Stimulated activated CD4-positive, alpha-beta T cell treated with anti-CD3 and anti-CD28 coated beads, Interleukin-4, amount 100 ng/mL, for 4 hours (primary cell): ENCODE measurements at places on chromosomes 6 and 20.
A peak's percentile ranks its signal among the peaks of the same experiment; 100 is the strongest.

DNA sequence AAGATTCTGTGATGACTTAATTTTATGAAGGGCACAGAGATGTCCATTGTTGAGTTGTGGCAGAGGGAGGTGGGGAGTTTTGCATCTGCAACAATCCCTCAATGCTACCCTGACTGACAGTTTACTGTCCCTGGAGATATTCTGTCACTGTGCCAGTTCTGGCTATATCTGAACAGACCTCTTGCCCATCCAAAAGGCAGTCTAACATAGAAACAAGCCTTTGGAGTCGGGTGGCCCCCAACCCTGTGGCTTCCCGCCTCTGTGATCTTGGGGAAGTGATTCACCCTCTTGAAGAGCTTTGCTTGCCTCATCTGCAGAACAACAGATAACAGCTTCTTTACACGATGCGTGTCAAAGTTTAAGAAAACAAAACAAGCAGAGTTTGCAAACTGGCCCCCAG lies 3.8 kb upstream of the E2F1 start:
- no peak for DNase-seq

DNA sequence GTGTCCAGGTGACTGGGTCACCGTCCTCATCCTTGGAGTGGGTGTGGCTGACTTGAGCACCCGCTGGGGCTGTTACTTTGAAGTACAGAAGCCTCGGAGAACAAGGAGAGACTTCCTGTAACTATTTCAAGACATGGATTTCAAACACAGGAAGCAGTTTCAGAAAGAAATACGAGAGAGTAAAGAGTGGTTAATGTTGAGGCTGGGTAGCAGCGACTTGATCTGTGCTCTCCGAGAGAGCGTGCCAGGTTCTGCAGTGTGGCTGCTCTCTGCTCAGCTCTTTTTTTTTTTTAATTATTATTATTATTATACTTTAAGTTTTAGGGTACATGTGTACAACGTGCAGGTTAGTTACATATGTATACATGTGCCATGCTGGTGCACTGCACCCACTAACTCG lies 17.5 kb upstream of the EFCAB8 start:
- DNase-seq, result no peak

GRCh38 chr6:139768196-139768595 lies 393.7 kb upstream of the CITED2 start:
- DNase-seq, result no peak

GRCh38 chr6:88813045-88813444 lies 150.4 kb downstream of the RNGTT start:
- DNase-seq, result no peak

GRCh38 chr6:150588888-150589499 lies 10.7 kb upstream of the PLEKHG1 start:
- DNase-seq, result no peak

- DNase-seq, result no peak
Observed at GRCh38 chr20:60283281-60283680, 325.1 kb downstream of the CDH26 start.

GRCh38 chr20:63062188-63063140 lies 55.7 kb upstream of the BHLHE23 start:
- no peak for DNase-seq

DNA sequence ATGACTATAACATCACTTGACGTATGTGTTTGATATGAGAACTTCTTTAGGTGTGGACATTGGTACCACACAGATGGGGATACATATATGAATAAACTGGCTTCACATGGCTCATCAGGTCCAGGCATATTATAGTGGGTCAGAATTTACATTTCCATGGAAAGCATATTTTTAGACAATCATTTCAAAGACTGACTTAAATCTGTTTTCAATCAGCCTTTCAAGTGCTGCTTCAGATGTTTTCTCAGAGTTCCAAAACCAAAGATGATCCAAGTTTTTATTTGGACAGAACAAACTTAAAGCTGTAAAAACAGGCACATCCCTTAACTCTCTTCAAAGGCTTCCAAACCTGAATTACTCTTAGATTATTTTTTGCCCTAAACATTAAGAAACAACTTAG lies 88.1 kb downstream of the PRSS35 start:
- DNase-seq, result no peak

- DNase-seq, result peak; percentile 24
Observed at GRCh38 chr20:18276821-18277220, 11.5 kb upstream of the ZNF133 start.

GRCh38 chr6:75368151-75368779 lies 83.7 kb upstream of the TMEM30A start:
- no peak for DNase-seq

GRCh38 chr6:54602591-54602990 lies 244.0 kb upstream of the FAM83B start:
- no peak for DNase-seq

- no peak for DNase-seq
Observed at GRCh38 chr6:86118271-86118670, 475.6 kb upstream of the SYNCRIP start.

GRCh38 chr20:9319687-9320384 lies 194.6 kb upstream of the LAMP5 start:
- no peak for DNase-seq

DNA sequence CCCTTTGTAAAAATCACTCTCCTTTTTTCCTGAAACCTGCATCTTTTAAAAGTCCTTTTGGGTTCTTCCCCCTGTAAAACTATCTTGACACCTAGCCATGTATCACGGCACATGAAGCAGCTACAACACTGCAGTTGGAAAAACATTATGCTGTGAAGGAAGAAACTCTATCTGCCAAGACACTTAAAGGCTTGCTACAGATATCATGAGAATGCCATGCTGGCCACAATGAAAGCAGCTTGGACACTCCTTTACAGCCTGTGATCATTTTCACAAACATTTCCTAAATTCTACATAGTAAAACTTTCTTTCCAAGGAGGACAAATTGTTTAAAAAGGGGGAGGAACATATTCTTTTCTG lies 31.8 kb downstream of the CNKSR3 start:
- DNase-seq, result no peak

- DNase-seq, result peak; percentile 69
Observed at GRCh38 chr6:30325873-30326525, 728 bp upstream of the TRIM39 start.

- DNase-seq, result no peak
Observed at GRCh38 chr6:93394471-93394870, 24.9 kb downstream of the EPHA7 start.

DNA sequence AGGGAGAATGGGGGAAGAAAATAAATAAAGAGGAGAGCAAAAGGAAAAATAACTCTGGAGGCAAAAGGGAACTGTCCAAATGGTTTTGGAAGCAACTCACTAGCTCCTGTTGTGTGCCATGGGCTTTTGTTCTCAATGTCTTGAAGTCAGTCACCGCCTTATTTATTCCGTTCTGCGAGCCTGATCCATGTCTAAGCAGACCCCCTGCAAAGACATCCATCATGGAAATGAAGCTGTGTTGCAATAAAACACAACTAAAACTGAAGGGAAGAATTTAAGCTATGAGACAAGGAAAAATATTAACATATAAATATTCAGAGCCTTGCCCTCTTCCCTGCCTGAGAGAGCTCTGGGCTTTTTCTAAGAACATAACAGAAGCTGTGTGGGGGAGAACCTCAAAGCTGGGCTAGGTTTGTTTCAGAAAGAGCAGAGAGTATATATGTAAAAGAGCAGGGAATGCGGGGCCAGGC lies 373.2 kb upstream of the CNR1 start:
- DNase-seq, result no peak

DNA sequence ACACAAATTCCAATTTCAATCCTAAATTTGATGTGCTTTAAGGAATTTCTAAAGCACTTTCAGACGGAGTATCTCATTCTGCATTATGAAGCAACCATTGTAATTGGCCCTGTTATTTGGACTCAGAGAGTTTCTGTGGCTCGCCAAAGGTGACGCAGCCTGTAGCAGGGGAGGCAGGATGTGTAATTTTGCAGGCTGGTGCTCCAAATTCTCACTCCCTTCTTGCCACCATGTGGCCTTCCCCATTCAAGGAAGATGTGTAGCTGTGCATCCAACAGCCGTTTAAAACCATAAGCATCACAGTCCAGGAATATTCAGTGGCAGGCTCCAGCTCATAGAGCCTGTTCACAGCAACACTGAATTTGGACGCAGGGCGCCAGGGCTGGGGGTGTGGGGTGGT lies 45.8 kb downstream of the AGPAT4 start:
- DNase-seq, result no peak

DNA sequence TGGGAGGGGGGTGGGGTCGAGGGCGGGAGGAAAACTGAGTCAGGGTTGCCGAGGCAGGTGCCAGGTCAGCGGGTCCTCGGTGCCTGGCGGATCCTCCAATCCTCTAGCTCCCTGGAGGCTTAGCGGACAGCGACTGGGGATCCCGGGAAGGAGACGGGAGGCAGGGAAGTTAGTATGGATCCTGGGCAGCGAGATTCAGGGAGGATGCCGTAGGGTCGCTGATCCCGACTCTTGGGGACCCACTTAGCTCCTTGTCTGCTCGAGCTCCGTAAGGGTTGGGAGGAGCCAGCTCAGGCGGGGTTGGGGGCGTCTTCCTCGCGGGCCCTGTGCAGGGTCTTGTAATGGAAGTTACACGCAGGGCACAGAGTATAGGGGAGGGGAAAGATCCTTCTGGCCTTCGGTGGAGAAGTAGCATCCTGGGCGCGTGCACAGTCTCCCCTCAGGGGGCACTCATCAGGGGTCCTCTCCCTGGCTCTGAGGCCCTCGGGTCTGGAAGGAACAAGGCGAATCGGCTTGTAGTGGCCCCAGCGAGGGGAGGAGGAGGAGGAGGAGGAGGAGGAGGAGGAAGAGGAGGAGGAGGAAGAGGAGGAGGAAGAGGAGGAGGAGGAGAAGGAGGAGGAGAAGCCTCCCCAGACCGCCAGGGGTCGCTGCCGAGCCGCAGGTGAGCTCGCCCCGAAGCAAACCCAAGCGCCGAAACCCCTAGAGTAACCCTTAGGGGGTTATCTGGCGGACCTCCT lies 6.4 kb upstream of the SLC12A5 start:
- DNase-seq, result peak; percentile 66

- DNase-seq, result no peak
Observed at GRCh38 chr6:8904754-8905153, 469.4 kb upstream of the SLC35B3 start.

DNA sequence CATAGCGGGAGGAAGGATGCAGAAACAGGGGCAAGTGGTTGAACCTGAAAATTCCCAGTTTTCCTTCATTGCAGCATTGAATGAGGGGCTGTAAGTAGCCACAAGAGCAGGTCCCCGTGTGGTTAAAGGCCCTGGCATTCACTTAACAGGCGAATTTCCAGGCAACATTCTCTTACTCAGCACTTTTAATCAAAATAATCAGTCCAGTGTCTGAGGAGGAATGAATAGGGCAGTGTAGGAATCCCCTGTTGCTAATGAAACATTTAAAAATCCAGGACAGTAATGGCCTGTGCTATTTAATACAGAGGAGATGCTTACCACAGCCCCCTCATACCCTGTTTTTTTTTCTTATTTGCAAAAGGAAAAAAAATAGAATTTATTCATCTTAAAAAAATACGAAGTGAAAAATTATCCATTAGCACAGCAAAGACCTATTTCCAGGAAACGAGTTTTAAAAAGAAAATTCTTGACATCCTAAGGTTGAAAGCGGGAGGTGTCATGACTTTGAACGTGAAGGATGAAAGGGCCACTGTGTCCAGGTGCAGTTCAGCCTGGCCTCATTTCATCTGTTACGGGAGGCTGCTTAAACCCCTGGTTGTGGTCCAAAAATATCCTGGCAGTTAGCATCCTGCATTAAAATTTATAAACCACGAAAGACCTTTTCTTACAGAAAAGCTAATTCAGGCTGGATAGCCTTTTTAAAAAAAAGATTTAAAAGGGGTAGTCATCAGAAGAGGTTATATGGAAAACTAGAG lies 20.2 kb downstream of the MYLK4 start:
- DNase-seq, result no peak

DNA sequence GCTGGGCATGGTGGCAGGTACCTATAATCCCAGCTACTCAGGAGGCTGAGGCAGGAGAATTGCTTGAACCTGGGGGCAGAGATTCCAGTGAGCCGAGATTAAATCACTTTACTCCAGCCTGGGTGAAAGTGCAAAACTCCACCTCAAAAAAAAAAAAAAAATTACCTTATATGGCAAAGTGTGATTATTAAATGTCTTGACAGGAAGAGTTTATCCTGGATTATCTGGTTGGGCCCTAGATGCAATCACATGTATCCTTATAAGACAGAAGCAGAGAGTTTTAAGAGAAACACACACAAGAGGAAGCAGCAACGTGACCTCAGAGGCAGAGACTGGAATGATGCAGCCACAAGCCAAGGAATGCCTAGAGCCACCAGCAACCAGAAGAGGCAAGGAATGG lies 11.0 kb downstream of the ADA start:
- DNase-seq, result no peak

- no peak for DNase-seq
Observed at GRCh38 chr6:157774153-157775135, 48.6 kb upstream of the SNX9 start.

DNA sequence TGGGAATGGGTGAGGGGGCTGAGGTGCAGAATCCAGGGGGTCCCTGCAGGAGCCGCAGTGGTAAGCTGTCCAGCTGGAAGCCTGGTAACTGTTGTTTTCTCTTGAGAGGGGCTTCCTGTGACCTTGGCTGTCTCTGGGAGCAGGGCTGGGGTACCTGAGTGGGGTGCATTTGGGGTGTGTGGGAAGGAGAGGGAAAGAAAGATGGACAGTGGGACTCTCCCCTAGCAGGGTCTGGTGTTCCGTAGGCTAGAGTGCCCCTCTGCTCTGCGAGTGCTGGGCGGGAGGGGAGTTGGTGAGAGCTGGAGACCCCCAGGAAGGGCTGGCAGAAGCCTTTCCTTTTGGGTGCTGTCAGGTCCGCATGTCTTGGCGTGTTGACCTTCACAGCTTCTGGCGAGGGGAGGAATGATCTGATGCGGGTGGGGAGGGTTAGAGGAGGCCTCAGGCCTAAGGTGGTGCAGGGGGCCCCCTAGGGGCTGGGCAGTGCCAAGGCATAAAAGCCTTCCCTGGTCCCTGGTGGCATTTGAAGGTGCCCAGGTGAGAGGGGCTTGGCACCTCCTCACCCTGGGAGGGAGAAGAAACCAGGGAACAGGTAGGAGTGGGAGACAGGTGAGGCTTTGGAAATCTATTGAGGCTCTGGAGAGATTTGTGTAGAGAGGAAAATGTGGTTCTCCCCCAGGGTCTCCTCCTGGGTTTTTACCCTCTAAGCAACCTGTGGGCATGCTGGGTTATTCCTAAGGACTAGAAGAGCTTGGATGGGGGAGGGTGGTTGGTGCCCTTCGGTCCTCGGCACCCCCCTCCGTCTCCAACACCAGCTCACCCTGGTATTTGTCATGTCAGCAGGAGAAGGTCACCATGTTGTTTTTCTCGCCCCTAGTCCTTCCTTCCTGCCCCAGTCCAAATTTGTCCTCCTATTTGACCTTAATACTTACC lies 3.3 kb downstream of the VEGFA start:
- DNase-seq, result peak; percentile 45

- DNase-seq, result no peak
Observed at GRCh38 chr20:46545077-46545826, 5.2 kb downstream of the OCSTAMP start.

DNA sequence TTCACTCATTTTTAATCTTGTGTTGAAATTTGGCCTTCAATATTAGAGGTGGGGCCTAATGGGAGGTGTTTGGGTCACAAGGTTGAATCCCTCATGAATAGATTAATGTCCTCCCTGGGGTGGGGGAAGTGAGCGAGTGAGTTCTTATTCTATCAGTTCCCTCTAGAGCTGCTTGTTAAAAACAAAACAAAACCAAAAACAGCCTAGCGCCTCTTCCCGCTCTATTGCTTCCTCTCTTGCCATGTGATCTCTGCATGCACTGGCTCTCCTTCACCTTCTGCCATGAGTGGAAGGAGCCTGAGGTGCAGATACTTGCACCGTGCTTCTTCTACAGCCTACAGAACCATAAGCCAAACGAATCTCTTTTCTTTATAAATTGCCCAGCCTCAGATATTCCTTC lies 89.6 kb upstream of the SLC35F1 start:
- DNase-seq, result no peak
